Natural killer cell treated with Interleukin-12 subunit alpha and Interleukin-12 subunit beta and Interleukin-15 and Interleukin-18, amount 100 ng/mL, for 72 hours (primary cell): ENCODE measurements at places on chromosomes 6 and 20. TPM values are rescaled to one million over a fixed set of nuclear protein-coding genes. Genes with fewer than 3 reads are reported as not detected.

GRCh38 chr20:62501801-62502495, 26.2 kb upstream of the GATA5 start:
- H3K27ac ChIP-seq: peak overlapping the region; percentile 80
- peak; percentile 91 for DNase-seq
- peaks cover 10% of the 10 kb centered on the region for H3K36me3 ChIP-seq

DNA sequence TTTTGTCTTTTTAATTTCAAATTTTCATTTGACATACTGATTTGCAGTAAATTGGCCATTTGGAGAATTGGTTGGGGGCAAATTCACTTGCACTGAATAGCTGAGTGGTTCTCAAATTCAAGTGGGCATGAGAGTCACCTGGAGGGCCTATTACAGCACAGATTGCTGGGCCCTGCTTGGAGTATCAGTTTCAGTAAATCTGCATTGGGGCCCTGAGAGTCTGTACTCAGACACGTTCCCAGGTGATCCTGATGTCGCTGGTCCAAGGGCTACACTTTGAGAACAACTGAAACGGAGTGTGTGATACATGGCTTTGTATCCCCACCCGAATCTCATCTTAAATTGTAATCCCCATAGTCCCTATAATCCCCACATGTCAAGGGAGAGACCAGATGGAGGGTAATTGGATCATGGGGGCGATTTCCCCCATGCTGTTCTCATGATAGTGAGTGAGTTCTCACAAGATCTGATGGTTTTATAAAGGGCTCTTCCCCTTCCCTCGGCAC, 115.9 kb downstream of the KLHL32 start:
- H3K36me3 ChIP-seq: peaks cover 5% of the 10 kb centered on the region
- no peak overlapping the region for H3K4me3 ChIP-seq
- H3K27me3 ChIP-seq: peaks cover 11% of the 10 kb centered on the region

DNA sequence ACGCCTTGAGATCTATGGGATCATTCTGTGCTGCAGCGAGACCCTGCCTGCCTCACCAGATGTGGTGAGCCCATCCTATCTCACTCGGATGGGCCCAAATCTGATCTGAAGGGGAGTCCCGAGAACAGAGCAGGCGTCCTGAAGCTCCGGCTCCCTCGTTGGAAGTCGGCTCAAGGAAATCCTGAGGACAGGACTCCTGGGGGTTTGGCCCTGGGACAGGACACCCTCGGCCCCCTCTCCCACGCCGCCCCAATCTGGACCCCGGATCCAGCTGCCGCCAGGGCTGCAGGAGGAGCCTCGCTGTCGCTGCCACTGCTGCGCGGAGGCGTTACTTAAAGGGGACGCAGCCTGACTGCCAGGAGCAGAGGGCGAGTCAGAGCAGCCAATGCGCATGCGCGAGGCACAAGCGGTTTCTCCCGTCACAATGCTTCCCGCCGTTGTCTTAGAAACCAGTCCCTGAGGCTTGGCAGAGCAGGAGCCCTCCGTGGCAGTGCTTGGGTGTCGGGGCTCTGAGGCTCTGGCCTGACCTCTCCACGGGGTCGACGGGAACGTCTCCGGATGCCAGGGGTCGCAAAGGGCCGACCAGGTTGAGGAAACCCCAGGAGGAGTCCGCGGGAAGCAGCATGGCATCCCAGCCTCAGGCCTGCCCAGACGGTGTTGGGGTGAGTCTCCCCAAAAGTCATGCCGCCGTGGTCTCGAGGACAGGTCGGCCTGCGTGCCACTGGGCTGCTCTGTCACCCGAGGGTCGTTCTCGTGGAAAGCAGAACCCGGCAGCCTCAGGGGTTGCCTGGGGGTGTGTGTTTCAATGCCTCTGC, 1567.8 kb upstream of the DEFB115 start:
- no peaks in the 10 kb centered on the region for H3K27me3 ChIP-seq
- no peak overlapping the region for H3K4me3 ChIP-seq
- peaks cover 14% of the 10 kb centered on the region for H3K36me3 ChIP-seq
- no peak for DNase-seq

DNA sequence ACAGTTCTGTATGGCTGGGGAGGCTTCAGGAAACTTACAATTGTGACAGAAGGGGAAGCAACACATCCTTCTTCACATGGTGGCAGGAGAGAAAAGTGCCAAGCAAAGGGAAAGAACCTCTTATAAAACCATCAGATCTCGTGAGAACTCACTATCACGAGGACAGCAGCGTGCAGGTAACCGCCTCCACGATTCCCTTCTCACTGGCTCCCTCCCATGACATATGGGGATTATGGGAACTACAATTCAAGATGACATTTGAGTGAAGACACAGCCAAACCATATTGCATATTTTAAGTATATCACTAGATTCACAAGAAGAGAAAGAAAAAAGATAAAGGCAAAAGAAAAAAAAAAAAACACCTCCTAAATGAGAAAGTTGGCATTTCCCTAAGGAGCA, 431.9 kb upstream of the RGS17 start:
- H3K27me3 ChIP-seq: no peaks in the 10 kb centered on the region
- H3K36me3 ChIP-seq: no peaks in the 10 kb centered on the region
- no peaks in the 10 kb centered on the region for H3K4me1 ChIP-seq

The CRISP3 gene
- total RNA-seq: not detected

The NKX2-2 gene
- not detected for total RNA-seq

The OVOL2 gene
- not detected for total RNA-seq
